SIG-M5 (cell line): ENCODE measurements at places on chromosomes 2 and 18.

DNA sequence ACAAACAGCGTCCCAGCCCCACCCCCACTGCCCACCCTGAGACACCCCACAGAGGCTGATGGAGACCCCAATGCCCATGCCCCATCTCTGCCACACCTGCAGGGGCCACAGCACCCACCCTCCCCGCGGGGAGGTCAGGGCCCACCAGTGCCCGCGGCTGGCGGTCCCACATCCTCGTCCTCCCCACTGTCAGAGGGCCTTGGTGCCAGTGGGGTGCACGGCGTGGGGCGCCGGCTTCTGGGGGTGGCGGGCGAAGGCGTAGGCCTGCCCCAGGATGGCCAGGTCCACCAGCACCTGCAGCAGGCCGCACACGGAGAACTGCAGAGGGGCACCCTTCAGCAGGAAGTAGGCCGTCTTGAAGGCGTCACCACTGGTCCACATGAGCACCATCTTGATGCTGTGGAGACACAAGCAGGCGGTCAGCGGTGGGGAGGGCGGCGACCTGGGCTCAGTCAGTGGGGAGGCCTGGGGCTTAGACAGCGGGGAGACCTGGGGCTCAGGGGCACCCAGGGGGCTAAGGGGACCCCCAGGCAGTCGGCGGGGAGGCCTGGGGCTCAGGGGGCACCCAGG is 47.6 kb downstream of the SLC66A2 start:
- DNase-seq = no peak

DNA sequence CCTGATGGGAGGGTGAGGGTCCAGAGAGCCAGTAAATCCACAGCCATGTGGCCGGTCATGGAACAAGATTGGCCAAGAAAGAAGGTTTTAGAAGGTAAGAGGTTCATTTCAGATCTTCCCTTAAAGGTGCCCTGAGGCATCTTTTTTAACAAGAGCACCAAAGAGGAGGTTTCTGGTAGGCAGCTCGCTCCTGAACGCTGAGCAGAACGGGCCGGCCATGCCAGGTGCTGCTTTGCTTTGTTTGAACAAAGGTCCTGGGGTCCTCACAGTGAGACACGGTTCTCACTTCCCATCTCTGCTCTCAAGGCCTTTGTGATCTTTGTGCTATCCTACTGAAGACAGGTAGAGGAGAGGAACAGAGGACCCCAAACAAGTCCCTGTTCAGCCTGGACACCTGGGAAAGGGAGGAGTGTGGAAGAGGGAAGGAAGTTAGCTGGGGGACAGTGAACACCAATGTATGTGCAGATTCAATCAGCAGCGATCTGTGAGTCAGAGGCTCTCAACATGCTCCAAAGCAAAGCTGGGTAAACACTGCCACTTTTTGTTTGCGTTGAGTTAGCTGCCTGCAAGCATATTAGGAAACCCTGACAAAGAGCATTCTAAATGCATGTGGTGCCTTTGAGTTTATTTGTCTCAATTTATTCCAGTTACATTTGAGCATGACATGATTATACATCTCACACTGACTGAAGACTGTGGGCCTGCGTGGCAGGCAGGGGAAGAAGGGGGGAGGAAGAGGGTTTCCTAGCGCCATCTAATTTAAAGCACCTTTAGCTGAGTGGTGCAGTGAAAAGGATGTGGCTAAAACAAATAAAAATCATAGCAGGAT is 102.4 kb downstream of the ASB1 start:
- DNase-seq = no peak

DNA sequence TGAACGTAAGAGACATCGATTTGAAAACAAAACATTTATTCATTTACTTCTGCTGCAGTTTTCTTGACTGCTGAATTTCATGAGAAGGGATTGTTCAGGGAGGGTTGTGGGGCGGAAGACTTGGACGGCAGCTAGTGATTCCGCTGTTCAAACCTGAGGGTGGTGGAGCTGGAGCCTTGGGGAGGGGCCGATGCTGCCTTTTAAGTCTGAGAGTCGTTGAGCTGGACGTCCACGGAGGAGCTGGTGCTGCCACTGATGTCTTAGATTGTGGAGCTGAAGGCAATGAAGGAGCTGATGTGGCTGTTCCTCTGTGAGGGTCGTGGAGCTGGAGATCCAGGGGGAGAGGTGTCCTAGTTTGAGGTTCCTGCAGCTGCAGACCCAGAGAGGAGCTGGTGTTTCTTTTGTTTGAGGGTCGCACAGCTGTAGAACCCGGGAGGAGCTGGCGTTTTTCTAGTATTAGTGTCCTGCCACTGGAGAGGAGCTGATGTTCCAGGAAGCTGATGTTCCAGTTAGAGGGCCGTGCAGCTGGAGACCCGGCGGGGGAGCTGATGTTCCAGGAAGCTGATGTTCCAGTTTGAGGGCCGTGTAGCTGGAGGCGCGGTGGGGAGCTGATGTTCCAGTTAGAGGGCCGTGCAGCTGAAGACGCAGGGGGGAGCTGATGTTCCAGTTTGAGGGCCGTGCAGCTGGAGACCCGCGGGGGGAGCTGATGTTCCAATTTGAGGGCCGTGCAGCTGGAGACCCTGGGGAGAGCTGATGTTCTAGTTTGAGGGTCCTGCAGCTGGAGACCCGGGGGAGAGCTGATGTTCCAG is 150.9 kb downstream of the RTP5 start:
- no peak for DNase-seq

DNA sequence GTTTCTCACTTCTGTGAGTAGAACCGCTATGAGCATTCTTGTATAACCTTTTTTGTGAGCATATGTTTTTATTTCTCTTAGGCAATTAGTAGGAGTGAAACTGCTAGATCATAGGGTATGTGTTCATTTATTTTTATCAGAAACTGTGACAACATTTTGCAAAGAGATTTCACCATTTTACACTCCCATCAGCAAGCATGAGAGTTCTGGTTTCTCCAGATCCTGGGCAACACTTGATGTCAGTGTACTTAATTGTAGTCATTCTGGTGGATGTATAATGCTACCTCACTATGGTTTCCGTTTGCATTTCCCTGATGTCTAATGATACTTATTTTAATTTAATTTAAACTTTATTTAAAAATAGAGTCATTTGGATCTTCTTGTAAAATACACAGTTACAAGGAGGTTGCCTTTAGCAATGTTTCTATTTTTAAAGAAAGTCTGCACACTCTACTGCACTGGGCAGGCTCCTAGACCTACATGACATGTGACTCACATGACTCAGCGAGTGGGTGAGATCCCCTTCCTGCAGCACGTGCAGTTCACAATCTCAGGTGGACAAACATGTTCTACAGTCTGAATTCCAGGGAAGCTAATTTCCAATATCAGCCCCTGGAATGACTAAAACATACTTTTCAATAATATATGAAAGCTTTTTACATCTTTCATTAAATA is 127.0 kb upstream of the BCL2L11 start:
- DNase-seq = peak; percentile 92

GRCh38 chr2:68559692-68560091 is 83.7 kb upstream of the PROKR1 start:
- no peak for DNase-seq

DNA sequence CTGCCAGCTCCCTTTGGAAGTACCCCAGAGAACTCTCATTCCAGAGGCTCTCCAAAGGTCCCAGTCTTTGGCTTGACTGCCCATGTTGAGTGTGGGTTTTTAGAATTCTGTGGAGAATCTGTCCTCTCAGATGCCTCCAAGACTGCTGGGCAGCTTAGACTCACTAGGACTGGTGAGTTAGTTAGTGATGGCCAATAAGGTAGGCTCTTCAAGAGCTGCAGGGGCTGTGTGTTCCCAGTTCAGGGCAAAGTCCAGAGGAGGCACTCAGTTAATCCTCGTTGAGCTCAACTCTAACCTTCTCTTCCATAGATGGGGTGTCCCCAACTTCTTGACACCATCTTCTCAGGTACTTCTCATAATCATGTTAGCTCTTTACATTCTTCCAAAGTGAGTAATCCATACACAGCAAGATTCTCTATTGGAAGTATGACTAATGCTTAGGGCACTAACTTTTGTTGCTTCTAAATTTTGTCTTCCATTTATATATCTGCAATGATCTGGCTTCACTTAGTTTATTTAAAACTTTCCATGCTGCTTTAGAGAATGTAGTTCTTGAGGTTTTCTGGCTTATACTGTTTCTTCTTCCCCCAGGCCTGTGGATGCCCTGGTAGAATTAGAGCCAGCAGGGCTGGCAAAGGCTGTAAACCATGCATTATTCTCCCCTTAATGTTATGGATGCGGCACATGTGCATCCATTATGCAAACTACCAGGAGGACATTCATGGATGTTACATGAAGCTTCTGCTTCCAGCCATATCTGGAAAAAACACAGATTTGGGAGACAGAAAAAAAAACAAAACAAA is 88.9 kb downstream of the POLE4 start:
- DNase-seq = no peak

- no peak for DNase-seq
Measured at GRCh38 chr18:62612776-62613175, 90.0 kb downstream of the ZCCHC2 start.

GRCh38 chr2:63765117-63765516 is 76.6 kb upstream of the UGP2 start:
- no peak for DNase-seq

DNA sequence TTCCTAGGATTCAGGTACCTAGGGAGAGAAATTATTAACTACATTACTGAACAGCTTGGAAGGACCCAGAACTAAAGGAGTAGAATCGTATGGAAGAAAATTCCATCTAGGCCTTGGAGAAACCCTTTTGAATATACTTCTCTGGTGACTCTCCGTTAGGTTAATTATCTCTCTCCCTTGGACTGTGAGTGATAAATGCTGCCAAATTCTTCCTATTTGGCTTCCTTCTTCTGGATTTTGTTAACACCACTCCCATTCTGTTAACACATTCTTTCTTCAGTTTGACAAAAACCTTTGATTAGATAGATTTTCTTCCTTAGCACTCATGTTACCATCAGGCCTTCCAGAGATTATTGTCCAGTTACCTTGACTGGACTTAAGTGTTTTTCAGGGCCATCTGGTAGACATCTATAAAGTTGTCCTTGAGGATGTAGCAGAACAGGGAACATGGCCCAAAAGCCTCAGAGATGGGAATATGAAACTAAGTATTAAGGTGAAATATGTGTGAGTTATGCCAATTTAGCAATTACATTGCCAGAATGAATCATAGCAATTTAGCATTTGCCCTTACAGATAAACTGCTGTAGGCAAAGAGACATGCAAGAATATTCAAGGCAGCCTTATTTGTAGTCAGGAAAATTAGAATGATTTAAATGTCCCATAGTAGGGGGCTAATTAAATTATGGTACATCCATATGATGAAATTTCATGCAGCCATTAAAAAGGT is 6.7 kb downstream of the CYP27A1 start:
- DNase-seq = no peak

DNA sequence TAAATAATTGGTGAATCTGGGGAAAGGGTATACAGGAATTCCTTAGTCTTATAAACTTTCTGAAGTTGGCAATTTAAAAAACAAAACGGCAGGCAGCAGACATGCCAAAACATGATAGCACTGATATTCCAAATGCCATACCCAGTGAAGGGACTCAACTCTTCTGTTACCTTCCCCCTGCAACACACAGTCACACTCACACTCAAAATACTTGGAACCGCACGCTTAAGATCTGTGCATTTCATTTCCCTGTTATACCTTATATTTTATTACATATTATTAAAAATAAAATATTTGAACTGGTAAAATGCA is 123.4 kb downstream of the ZFP36L2 start:
- no peak for DNase-seq

DNA sequence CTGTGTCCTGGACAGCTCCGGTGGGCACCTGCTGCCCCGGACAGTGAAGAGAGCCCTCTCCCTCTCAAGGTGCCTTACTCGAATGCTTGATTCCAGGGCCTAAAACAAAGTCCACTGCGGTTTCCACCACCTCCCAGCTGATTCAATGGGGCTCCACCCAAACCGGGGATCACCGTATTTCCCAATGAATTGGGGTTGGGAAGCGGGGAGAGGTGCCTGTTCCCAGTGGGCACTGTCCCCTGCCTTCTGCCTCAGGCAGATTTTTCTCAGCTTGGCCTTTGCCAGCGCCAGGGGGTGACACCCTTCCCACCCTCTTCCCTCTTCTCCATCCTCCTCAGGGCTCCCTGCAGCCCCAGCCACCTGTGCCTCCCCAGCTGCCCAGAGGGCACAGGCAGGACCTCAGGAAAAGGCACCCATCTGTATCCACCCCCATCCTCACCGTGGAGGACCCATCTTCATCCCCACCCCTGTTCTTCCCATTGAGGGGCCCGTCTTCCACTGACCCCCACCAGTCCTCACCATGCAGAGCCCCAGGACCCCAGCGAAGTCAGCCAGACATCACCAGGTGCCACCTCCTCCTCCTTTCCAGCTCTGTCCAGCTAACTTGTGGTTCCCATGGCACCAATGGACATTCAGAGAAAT is 66.7 kb upstream of the HPCAL1 start:
- DNase-seq = no peak

- no peak for DNase-seq
Measured at GRCh38 chr18:2846636-2847316, at the start of gene EMILIN2. Gene EMILIN2 (plus strand): TSS chr18:2847006. CDS start chr18:2847189, 183 bp downstream.

DNA sequence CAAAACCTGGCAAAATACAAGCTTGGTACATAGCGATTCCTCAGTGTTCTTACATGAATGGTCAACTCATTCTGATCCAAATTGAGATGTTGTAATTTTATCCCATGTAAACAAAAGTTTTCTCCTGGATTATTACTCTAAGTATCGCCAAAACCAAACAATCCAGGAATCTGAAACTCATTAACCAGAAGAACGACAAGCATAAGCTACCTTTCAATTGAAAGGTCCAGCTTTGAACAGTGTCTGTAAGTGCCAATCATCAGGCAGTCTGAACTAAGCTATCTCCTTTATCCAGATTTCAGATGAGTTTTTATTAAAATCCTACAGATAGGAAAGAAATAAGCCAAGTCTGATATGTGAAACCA is 2.4 kb downstream of the MEX3C start:
- DNase-seq = no peak

DNA sequence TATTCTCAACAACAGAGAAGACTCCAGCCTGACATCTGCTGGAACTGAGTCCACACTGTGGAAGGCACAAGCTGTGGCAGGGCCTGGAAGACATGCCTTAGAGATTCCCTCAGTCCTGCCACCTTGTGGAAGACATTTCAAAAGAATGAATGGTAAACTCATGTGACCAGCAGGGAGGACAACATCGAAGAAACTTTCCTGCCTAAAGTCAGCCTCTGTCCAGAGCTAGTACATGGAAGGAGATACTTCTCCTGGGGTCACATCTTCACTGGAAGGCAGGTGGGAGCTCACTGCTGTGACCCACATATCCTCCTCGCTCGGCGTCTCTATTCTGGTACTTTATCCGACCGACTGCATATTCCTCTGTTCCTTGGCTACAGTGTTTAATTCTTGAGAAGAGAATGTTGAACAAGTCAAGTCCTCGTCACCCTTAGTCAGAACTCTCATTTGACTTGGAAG is 59.5 kb downstream of the PUM2 start:
- no peak for DNase-seq
